Activated T-cell treated with anti-CD3 and anti-CD28 coated beads for 48 hours (primary cell): ENCODE measurements at places on chromosomes 6 and 20.

DNA sequence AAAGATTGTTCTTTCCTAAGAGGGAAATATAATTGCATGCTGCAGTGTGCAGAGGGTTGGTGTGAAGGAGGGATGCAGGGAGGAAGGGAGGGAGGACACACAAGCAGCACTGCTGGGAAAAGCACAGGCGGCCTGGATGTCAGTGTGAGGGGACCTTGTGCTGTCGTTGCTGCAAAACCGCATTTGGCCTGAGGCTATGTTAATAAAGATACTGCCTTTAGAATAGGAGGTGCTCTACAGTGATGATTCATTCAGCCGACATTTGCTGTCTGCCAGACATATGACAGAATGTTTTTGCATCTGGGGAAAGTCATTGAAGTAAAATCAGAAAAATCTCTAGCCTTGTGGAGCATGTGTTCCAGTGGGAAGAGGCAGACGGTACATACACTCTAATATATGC lies 50.5 kb upstream of the TRIM26 start:
- DNase-seq: no peak

DNA sequence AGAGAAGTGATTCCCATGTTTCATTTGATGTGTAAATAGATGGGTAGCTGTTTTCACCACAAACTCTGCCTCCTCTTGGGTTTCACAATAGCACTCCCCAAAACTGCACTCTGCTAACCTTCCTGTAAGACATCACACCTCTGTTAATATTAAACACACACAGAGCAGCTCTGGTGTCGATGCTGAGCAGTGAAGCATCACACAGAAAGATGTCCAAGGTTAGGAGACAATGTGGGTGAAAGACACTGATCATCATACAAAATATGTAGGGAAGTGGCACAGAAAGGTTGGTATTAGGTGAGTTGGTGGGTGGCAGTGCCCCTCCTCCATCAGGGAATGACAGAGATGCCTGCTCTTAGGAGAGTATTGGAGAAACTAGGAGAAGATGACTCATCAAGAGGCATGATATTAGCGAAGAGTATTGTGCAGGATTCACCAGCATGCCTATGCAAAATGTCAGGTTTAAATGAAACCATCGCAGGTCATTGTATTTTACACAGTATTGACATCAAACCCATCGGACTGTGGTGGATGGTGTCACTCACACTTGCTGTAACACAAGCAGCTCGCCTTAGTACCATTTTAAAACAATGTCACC lies 199.7 kb downstream of the TBXT start:
- no peak for DNase-seq

DNA sequence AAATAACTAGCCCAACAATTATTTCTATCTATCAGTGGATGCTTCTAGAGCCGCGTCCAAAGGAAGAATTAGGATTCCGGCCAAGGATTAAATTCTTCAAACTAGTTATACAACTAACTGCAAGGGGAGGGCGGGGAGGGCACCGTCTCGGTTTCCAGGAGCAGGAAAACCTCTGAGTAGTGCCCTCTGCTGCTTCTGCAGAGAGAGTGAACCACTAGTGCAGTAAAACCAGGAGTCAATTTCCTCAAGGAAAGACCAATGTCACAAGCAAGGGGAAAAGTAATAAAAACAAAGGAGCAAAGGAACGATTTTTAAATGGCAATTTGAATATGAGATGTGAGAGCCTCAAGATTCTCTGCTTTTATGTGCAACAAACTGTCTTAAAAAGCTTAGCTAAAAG lies 16.5 kb upstream of the UBE2J1 start:
- no peak for DNase-seq

GRCh38 chr6:125910527-125910926 lies 46.0 kb upstream of the HINT3 start:
- DNase-seq: no peak

DNA sequence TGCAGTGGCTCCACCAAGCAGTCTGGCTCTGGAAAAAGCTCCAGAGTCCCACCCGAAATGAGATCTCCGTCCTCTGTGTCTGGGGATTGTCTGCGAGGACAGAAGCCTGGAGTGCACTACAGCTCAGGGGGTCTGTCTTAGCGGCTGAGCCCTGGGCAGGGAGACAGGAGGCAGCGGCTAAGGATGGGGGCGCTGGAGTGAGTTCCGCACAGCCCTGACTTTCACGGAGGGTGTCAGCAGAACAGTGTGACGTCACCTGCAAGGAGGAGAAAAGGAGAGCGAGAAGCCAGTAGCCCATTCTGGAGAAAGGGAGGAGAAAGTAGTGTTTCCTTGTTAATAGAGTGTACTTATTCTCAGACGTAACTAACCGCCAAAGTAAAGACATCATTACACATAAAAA lies 97.6 kb downstream of the FAM50B start:
- no peak for DNase-seq

DNA sequence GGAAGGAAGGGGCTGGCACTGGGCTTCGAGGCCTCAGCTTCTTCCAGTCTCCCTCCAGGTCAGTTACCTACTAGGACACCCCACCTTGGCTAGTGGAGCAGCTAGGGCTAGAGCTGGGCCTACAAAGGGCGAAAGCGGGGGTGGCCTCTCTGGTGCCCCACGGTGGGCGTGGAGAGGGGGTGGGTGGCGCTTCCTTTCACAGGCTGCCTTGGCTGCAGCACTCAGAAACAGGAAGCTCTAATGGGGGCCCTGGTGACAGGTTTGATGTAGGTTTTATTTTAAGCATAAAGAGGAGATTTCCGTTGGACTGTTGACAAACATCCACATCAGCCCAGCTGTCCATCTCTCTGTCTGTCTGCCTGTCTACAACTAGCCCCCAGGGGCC lies 13.4 kb downstream of the FAM110A start:
- DNase-seq: no peak

- DNase-seq: no peak
Observed at GRCh38 chr6:10391799-10392198, 23.1 kb downstream of the TFAP2A start.

- DNase-seq: no peak
Observed at GRCh38 chr6:8829296-8829695, 394.0 kb upstream of the SLC35B3 start.

- DNase-seq: no peak
Observed at GRCh38 chr20:50909413-50909812, 21.8 kb downstream of the ADNP start.
